ENCODE measurements at places on chromosomes 6 and 20.

GRCh38 chr6:137678451-137678850, 184.3 kb upstream of the OLIG3 start:
- no peak for DNase-seq

DNA sequence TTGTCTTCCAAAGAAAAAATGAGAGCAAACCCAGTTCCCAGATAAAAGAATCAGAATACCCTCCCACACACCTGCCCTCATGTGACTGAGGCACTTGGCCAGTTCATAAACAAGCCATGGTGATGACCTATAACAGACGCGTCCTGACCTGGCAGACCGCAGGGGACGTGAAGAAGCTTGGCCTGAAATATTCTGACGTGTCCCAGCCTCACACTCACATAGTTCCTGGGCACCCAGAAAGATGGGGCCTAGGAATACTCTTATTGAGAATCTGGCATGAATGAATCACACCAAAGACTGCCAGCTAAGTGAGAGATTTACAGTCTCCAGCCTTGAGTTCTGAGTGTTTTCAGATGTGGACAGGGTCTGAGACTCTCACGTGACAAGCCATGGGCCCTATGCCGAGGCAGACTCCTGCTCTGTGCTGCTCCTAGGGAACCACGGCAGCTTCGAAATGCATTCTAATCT, 17.2 kb upstream of the MAP3K4 start:
- DNase-seq = no peak

DNA sequence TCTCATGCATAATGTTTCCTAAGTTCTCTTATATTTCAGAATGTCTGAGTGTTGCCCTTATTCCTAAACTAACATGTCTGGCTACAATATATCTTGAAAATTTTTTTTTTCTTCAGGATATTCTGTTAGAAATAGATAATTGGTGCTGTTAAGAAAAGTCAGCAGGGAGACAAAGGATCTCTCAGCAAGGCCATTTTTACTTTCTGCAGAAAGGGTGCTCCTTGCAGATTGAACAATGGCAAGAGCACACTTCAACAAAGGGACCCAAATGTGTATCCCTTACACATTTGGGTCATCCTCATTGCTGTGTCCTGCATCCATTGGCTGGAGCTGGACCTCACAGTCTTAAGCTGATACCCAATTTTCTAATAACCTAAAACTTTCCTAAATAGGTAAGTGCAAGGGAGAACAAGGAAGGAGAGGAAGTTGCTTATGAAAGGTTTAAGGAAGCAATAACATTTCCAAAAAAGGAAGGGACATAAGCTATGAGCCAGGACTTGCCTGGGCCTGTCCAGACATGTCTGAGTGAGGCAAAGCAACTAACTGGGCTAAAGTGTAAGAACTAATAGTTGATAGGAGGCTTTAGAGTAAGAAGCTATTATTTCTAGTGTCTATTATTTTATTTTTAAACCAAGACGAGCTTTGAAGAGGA, 429.6 kb downstream of the BCKDHB start:
- DNase-seq = no peak

- DNase-seq = no peak
Observed at GRCh38 chr6:6907286-6907685, 200.5 kb upstream of the RREB1 start.

DNA sequence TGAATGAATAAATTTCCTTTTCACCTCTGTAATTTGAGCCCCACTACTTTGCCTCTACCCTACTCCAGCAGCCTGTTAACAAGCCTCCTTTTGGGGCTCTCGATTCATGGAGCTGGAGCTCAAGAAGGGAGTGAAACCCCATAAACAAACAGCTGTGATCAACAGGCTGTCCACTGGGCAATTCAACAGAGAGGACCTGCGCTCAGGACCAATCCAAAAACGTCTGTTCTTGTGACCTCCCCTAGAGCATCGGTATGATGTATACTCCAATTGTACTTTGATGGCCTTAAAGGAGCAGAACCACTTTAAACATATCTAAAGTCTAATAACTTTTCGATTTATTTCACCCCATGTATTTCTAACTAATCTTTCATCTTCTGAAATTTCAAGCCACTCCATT, 37.4 kb downstream of the HIVEP2 start:
- no peak for DNase-seq

DNA sequence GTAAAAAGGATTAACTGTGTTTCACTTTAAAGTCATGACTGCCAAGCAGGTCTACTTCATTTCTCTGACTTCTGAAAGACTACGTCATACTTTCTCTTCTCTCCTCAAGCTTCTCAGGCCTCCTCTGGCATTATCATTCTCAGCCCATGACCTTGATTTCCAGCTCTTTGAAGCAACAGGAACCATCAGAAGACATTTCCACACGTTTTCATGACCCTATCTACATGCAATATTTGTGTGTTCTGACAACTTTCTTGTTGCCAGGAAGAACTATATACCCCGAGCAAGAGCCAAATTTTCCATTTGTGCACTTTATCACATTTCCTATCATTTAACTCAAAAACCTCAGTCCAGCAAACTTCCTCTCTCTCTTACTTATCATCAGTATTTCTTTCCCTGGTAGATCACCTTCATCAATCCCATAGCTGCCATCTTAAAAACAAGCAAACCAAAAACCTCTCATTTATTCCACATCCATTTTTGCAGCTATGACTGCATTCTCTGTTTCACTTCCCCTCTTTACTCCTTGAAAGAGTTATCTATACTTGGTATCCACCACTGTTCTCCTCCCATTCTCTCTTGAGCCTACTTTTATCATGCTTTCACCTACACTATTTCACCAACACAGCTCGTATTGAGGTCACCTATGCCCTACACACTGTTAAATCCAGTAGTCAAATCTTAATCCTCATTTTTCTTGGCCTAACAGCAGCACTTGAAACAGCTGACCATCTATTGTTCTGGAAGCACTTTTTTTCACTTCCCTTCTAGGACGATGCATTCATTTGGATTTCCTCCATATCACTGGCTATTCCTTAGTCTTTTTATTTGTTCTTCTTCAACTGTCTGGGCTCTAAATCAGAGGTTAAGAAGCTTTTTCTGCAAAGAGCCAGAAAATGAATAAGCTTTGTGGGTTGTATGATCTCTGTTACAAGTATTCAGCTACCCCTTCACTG, 47.1 kb downstream of the STX7 start:
- no peak for DNase-seq

GRCh38 chr20:25624500-25624939, 706 bp upstream of the NANP start:
- DNase-seq = no peak

GRCh38 chr6:33272275-33273128, 627 bp downstream of the RPS18 start:
- no peak for DNase-seq

Data from Calu3 (cell line).